ENCODE measurements at places on chromosomes 2 and 18.

DNA sequence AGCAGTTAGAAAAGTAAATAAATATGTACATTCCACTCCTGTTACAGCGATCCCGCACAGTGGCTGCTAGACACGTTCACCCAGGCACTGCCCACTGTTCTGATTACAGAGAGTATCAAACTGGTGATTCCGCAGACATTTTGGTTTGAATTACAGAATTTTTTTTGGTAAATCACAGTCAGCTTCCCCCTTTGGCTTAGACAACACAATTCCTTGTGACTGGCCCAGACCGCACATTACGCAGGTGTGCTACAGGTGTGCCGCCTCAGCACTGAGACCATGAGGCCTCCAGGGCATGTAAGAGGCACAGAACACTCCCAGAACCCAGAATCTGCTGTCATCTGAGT is 112.3 kb downstream of the PXDN start:
- DNase-seq = no peak

DNA sequence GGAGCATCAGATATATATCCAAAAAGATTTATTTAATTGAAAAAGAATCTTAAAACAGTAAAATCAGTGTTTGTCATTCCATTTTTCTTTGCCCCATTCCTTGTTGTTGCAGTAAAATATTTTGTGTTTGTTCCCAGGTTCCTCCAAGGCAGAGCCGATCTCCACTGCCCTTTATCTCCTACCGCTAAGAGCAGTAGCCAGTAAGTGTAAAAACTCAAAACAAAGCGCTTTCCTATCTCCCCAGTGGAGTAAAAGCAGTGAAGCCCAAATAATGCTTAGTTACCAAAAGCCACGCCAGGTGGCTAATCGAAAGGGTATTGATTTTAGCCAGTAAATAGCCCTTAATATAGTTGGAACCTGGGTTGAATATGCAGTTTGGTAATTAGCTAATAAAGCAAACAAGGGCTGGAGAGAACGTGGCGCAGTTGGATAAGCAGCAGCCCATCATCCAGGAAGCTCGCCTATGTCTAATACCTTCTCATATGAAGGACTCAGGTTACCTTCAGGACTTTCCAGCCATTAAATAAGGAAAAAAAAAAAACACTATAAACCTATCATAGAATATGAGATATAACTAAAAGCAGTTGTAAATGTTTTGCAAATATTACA is 12.4 kb upstream of the GPD2 start:
- DNase-seq = no peak

DNA sequence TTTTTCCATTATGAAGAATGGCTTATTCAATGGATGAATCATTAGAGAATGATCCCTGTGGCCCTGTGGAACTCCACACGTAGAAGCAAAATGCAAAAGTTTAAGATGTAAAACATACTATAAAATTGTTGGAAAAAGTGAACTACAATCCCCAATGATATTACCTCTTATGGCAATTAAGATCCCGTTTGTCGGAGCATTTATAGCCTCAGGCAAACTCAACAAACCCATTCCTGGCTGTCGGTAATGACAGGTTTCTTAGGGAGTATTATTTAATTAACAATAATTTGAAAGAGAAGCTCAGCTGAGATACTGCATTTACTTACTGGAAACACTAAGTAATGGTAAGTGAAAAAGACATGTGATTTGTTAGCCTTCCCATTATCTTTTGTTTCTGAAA is 138.3 kb downstream of the CDH20 start:
- DNase-seq = no peak

DNA sequence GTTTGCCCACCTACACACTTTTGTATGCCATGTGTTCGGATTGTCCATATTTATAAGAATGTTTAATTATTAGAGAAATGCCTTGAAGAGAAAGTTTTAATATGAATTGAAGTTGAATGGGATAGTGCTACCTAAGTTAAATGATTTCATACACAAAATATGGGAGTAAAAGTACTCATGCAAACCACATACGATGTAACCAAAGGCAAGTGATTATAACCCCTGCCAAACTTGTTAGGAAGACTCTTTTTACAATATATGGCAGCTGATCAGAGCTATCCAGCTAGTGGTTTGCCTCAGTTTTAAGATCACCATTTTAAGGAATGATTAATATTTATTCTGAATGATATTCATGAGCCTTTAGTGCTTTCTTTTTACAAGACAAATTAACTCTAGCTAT is 106.7 kb downstream of the MYO1B start:
- no peak for DNase-seq

GRCh38 chr2:155256803-155257202 is 558.3 kb downstream of the KCNJ3 start:
- DNase-seq = no peak

DNA sequence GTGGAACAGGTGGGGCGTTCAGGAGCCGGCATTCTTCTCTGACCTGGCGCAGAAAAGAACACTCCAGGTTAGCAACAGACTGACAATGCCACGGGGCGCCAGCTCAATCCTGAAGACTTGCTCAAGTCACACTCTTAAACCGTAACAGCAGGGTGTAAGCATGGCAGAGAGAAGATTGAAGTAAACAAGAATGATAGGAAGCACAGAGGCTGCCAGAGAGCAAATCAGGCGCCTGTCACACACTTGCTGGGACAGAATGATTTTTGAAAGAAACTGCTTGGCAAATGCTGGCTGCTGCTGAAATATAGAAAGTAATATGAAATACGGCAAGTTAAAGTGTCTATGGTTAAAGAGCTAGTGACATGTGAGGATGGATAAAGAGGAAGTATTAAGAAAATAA is 80.5 kb downstream of the MEP1B start:
- DNase-seq = no peak
